ENCODE measurements at places on chromosomes 16 and 17.

GRCh38 chr16:84614968-84615813 is 2.7 kb downstream of the COTL1 start:
- DNase-seq = no peak

GRCh38 chr17:51427856-51428255 is 167.5 kb downstream of the UTP18 start:
- no peak for DNase-seq

DNA sequence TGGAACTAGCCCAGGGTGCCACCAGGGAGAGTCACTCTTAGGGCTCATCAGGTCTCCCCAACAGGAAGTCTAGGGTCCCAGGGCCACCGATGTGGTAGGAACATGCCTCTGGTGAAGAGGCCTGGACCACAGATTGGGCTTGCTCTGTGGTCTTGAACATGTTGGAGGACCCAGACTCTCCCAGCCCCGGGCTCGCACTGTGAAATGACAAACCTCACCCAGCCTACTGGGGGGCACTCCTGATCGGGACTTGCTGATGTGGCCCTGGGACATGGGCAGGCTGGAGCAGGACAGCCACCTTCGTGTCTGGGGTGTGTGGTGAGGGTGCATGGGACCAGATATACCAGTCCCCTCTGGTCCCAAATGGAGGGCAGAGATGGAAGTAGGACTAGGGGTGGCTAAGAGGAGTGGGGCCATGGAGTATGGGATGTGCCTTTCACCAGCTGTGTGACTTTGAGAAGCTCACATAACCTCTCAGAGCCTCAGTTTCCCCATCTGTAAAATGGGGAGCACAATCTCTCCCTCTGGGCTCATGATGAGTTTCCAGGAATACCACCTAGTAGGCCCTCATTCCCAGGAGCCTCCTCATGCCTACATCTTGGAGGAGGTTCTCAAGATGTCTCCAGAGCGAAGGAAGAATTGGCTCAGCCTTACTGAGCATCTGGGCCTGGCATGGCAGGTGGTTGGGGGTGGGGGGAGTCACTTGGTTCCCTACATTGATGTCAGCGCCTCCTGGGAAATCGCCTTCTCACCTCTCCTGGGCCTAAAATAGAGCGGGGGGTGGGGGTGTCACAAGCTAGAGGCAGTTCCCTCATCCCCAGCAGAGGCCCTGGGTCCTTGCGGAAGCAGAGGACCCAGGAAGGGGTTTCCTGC is 1.5 kb upstream of the ADAM11 start:
- DNase-seq = no peak

- DNase-seq = no peak
These were observed 16.7 kb downstream of the SOCS3 start for GRCh38 chr17:78343187-78343542.

DNA sequence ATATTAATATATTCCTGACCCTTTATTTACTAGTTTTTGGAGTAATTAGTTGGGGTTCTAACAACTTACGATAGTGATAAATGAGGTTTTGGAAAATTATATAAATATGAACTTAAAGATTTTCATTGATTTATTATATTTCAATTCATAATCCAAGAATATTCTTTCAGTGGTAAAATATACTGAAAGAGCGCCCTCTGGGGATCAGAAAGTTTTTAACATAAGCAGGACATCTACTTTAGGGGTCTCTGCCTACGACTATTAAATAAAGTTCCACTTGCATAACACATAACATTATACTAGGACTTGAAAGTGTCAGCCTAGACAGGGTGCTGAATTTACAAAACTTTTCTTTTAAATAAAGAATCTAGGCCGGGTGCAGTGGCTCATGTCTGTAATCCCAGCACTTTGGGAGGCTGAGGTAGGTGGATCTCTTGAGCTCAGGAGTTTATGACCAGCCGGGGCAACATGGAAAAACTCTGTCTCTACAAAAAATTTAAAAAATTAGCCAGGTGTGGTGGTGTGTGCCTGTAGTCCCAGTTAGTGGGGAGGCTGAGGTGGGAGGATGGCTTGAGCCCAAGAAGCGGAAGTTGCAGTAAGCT is 15.6 kb downstream of the RFWD3 start:
- no peak for DNase-seq

- DNase-seq = no peak
These were observed 165.4 kb upstream of the C16orf82 start for GRCh38 chr16:26901196-26901861.

GRCh38 chr17:31320241-31320640 is 1.2 kb downstream of the EVI2A start:
- no peak for DNase-seq

DNA sequence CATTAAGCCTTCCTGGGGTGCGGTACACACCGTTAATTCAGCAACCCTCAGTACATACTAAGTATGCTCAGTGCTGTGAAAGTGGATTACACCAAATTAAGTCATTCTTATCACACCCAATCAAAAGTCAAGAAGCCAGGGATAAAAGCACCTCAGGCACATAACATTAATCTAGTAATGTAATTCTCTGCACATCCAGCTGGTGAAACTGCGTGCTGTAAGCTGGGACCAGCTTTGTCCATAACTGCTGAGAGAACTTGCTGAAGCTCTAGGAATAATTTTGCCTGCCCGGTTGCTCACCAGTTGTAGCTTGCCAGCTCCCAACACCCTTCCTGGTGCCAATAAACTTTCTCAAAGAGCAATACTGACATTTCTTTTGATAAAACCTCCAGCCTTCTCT is 44.9 kb downstream of the SLC47A1 start:
- DNase-seq = no peak

- DNase-seq = no peak
These were observed 94.9 kb downstream of the CACNG1 start for GRCh38 chr17:67139289-67139688.

DNA sequence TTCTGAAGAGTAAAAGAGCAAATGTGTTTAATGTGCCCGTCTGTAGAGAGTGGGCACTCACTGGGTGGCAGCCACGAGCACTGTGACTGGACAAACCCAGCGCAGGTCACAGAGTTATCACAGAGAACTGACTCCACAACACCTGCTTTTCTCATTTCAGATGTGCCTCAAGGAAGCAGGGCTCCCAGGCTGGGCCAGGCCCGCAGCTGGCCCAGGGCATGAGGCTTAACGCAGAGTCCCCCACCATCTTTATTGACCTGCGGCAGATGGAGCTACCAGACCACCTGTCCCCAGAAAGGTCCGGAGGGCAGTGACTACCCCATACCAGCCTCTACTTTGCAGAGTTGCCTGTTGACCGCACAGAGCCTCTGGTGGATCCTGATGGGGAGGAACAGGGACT is 11.9 kb downstream of the DNAAF8 start:
- no peak for DNase-seq

DNA sequence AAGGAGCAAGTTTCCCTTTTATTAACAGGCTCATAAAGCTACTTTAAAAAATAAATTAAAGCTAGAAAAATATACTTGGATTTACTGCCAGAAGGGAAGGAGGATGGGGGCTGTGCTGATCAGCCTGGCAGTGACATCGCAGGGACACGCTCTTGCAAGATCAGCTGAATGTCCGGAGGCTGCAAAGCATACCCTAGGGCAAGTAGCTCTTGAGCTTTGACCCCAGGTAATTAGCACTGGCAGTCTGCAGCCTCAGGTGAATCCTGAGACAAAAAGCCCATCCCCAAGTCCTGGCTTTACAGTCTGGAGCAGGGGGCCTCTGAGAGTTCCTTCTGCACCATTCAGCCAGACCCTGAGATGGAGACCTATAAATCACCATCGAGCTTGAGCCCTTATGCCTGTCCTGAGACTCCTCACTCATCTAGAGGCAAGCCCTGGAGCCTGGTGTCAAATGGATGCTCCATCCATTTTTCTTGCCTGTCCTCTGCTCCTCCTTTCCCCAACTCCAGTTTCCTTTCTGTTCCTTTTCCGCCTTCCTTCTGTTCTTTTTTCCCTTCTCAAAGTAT is 131.7 kb downstream of the TMEM114 start:
- no peak for DNase-seq

GRCh38 chr16:951660-952301 is 19.0 kb downstream of the LMF1 start:
- DNase-seq = no peak

Data from 8988T (cell line).